Activated CD4-positive, CD25-positive, alpha-beta regulatory T cell treated with anti-CD3 and anti-CD28 coated beads, Interleukin-2, amount 50 U/mL, for 16 hours (primary cell): ENCODE measurements at places on chromosomes 6 and 20.

GRCh38 chr6:166253281-166253681 lies 54.9 kb downstream of the PRR18 start:
- no peak for DNase-seq

GRCh38 chr6:40348591-40348990 lies 238.6 kb downstream of the LRFN2 start:
- no peak for DNase-seq

GRCh38 chr6:22102671-22103070 lies 194.2 kb downstream of the PRL start:
- DNase-seq: no peak

GRCh38 chr6:103236923-103237322 lies 1622.8 kb downstream of the HACE1 start:
- no peak for DNase-seq

GRCh38 chr6:43873806-43874714 lies 104.0 kb downstream of the VEGFA start:
- DNase-seq: no peak

DNA sequence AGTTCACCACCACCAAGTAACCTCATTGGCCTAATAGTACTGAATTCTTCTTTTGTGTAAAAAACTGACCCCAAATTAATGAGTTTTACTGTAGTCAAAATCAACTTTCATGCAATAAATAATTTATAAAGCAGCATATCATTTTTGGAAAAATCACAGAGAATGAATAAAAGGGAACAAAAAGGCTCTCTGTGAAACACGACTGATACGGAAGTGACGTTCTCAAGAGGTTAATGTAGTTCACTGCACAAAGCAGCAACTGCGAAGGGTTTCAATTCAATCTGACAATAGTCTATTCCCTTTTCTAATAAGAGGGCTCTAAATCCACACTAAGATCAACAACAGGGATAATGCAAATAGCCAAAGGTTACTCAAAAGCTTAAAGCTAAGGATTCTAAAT lies 70.3 kb downstream of the PREP start:
- no peak for DNase-seq

GRCh38 chr20:32535953-32536823 lies 48.9 kb downstream of the NOL4L start:
- peak; percentile 65 for DNase-seq

DNA sequence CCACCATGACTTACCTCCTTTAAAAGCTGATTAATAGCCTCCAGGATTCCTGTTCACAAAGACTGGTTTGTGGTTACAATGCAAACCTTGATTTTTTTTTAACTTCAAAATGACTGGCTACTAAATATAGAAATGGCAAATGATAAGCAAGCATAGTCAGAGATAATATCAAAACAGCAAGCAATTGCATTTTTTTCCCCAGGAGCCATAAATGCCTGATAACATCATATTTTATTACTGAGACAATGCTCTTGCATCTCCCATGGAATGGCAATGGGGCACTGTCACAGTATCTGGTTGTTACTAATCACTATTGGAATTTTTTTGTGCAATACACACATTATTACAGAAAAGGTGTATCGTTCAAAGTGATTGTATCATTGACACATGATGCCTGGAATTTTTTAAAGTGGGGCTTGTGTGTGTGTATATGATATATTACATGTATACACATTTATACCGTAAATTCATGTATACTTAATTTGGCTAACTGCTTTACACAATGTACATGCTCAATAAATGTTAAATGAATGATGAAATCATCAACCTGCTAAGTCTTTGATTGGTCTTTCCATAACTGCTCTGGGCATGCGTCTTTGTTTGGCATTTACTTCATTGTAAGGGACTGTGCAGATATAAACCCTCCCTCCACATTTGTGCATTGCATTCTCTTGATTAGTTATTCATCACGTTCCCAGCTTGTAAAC lies 980 bp upstream of the SALL4 start:
- no peak for DNase-seq

DNA sequence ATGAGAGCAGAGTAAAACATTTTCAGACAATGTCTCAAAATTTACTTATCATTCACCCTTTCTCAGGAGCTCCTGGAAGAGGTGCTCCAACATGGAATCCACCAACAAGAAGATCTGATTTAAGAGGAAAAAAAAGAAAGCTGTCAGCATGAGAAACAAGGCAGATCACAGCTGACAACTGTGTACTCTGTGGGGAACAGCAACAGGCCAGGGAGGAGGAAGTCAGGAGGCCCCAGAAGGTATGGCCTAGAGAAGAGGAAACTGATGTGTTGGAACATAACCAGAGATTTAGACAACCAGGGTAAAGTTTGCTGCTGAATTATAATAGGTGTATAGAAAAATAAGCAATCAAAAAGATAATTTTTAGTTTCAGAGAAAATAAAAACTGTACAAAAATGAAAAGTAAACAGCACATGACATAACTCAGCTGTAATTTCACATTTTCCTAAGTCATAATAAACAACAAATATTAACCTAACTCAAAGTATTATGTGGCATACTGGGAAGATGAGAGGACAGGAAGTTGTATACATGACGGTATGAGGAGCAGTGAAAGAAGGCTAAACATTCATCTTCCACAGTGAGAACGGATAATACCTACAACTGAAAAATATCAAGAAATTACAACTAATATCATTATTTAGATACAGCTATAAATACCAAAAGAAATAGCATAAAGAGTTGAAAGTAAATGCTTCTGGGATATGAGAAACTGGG lies 113.6 kb upstream of the EMILIN3 start:
- no peak for DNase-seq

DNA sequence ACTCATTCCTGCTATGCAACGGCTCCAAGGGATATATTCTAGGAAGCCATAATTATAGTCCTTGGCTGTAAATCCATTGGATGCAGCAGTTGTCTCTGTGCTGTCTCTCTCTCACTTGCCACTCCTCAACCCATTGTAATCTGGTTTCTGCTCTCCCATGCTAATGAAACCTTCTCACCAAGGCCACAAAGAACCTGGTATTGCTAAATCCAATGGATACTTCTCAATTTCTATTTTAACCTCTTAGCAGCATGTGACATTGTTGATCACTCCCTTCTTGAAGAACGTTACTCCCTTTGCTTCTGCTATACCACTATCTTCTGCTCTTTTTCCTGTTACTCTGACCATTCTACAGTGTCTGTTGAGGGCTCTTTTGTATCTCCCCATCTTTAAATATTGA lies 39.8 kb upstream of the GCLC start:
- no peak for DNase-seq

DNA sequence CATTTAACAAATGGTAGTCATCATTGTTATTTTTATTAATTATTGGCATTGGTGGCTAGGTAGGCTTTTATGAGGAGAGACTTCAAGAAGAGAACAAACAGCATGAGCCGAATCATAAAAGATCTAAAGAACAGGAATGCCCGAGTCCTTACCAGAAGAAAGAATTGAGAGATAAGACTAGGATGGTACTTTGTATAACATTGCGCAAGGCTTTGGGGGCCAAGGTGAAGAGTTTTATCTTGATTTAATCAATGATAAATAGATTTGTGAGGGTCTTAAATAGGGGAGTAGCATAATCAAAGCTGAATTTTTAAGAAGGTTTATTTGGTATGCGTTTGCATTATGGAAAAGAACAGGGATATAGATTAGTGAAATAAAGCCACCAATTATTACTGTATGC lies 15.4 kb downstream of the CDC40 start:
- no peak for DNase-seq

- DNase-seq: no peak
These were observed 20.4 kb upstream of the SENP6 start for GRCh38 chr6:75581231-75581630.

DNA sequence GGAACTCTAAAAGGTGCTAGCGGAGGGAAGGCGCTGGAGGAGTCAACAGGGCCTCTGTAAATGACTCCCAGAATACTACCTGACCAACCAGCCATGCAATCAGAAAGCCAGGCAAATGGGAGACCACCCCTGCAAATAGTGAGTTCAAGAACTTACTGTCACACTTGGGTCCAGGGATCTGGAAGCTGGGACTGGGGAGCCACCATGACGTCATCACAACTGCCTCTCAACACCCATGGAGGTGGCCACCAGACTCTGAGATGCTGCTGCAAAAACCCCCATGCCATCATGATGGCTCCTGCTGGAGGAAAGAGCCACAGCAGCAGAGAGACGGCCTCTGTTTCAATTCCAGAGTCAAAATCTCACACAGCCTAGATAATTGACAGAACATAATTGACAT lies 8.5 kb upstream of the PDYN start:
- DNase-seq: no peak

- DNase-seq: no peak
These were observed 66.3 kb upstream of the CD93 start for GRCh38 chr20:23152308-23152892.
